Stimulated activated CD4-positive, alpha-beta T cell treated with anti-CD3 and anti-CD28 coated beads, Interleukin-12 subunit alpha, Interleukin-12 subunit beta, amount 100 ng/mL, for 4 hours (primary cell): ENCODE measurements at places on chromosomes 7 and 10.

- no peak for DNase-seq
Observed at GRCh38 chr10:88979153-88979562, 11.4 kb upstream of the FAS start.

DNA sequence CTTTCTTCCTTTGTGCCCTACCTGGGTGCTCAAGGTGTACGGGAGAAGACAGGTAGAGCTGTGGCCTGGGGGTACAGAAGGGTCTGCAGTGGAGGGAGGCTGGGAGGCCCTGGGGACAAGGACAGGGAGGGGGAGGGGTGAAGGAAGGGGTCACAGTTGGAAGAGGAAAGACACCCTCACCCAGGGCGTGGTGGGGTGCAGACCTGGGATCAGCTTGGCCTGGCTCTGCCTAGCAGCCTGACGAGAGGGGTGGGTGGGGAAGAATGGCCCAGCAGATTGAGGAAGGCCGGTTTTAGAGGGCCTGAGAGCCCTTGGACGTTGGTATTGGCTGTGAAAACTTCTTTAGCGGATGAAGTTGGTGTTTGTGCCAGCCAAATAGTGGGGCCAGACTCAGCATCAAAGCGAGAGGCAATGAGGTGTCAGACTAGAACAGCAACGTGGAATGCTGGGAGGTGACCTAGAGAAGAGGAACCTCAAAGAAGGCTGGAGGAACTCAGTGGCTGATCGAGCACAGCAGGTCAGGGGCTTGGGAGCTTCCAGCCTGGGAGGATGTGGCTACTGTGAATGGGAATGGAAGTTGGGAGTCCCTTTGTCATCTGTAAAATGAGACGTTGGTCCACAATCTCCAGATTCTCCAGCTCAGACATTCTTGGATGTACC lies 18.1 kb upstream of the TRIM8 start:
- DNase-seq, result no peak

- no peak for DNase-seq
Observed at GRCh38 chr10:112412696-112413095, 34.0 kb downstream of the ZDHHC6 start.

- no peak for DNase-seq
Observed at GRCh38 chr7:76066716-76067503, 19.0 kb downstream of the MDH2 start.

DNA sequence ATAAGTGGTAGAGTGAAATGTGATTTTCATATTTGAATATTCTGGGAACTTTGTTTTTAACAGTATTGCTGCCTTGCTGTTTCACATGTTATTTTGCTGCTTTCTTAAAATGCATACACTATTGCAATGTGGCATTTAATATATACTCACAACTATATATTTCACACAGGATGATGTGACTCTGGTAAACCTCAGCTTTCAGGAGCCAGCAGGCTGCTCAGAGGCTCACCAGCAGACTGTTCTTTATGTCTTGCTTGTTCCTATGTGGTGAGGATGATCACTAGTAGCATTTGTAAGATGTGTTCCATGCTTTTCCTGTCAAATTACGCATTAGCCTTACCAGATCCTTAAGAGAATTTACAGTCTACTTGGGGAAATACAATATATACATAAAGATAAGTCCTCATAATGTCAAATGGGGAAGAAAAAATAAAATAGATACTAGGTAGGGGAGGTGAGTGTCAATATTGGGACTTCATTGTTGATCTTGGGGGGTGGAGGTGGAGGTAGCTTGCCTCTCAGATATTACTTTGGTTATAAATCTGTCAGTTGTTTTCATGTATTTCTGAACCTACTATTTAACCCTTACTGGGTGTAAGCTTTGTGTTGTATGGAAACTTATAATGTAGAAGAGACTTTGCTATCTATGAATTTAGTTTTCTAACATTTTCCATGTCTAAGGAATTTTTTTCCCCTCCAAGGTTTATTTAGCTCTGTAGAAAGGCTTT lies 8.4 kb downstream of the GNAI1 start:
- no peak for DNase-seq

- DNase-seq, result no peak
Observed at GRCh38 chr10:15821046-15821683, 39.1 kb downstream of the MINDY3 start.

DNA sequence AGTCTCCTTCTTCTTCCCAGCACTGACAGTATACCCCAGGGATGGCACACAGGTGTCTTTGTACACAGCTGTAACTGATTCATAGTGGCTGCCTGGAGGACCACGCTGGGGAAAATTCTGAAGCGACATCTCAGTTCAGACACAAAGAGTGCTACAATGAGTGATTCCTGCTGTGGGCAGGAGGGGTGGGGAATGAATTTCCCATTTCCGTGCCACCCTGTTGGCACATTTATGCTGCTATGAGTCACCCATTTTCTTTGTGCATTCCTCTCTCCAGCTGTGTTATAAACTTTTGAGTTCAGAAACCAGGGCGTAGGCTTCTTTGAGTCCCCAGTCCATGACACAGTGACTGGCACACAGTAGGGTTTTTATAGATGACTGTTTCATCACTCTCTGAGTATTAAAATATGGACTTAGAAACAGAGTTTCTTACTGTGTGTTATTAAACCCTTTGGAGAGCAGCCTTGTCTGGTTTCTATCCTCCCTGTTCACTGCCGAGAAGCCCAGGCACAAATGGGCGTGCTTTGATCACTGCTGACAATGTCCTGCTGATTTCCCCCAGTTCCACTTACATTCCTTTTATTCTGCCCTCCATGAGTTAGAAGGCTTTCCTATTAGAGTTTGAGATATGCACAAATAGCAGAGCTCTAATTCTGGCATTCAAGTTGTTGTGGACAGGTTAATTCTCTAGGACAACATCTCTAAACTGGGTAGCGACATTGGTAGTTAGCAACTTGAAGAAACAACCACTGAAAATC lies 24.0 kb upstream of the NPS start:
- DNase-seq, result no peak

GRCh38 chr10:121669028-121669374 lies 70.8 kb upstream of the FGFR2 start:
- DNase-seq, result no peak

DNA sequence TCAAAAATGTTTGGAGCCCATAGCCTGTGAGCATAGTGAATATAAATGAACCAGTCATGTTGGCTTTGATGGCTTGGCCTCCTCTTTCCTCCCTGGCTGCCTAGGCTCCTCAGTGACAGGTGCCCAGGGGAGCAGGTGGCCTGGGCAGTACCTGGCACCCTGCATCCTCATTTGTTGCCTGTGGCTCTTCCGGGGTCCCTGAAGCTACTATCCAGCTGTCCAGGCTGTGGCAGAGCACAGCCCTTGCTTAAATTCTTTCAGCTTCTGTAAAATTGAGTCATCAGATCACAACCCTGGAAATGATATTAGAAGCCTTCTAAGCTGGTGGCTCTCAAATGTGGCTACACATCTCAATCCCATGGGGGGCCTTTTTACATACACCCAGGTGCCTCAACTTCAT lies 525.4 kb downstream of the GALNT17 start:
- DNase-seq, result no peak

GRCh38 chr10:11448190-11448544 lies 163.3 kb downstream of the USP6NL start:
- DNase-seq, result no peak

DNA sequence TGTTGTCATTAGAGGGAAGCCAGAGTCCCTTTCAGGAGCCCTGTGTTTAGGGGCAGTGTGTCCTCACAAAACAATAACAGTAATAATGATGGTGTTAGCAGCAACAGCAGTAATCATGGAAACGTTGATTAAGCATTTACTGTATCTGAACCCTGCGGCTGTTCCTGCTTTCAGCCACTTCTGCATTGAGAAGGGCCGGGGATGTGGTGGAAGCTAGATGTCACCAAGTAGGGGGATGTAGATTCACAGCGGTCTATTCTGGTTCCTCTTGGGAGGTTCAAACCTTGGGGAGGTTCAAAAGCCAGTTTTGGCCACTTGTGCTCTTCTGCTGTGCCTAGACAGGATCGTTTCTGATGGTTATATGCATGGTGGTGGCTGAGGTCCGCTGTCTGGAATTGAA lies 44.8 kb downstream of the PRPF18 start:
- no peak for DNase-seq

DNA sequence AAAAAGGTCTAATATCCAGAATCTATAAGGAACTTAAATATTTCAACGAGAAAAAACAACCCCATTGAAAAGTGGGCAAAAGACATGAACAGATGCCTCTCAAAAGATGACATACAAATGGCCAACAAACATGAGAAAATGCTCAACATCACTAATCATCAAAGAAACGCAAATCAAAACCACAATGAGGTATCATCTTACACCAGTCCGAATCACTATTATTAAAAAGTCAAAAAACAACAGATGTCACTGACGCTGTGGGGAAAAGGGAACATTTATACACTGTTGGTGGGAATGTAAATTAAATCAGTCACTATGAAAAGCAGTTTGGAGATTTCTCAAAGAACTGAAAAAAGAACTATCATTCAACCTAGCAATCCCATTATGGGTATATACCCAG lies 6.0 kb downstream of the VWDE start:
- DNase-seq, result no peak
